ENCODE measurements at places on chromosomes 12 and 14. TPM values are rescaled to one million over a fixed set of nuclear protein-coding genes. Genes with fewer than 3 reads are reported as not detected.

The MED6 gene
- total RNA-seq, result 51.0 TPM

- no peak for DNase-seq
- peaks cover 43% of the 10 kb centered on the region for H3K36me3 ChIP-seq
- H3K4me3 ChIP-seq, result peak overlapping the region; percentile 78
- no peaks in the 10 kb centered on the region for H3K27me3 ChIP-seq
- H3K4me1 ChIP-seq, result peaks cover 45% of the 10 kb centered on the region
- peak overlapping the region; percentile 92 for H3K27ac ChIP-seq
Measured at GRCh38 chr14:20460458-20461224, 593 bp downstream of the PIP4P1 start.

GRCh38 chr12:30928356-30929244 is 2.1 kb downstream of the TSPAN11 start:
- H3K4me1 ChIP-seq, result peaks cover 42% of the 10 kb centered on the region

GRCh38 chr12:77049767-77050353 is 15.5 kb downstream of the E2F7 start:
- no peak for DNase-seq
- H3K27ac ChIP-seq, result no peak overlapping the region
- no peaks in the 10 kb centered on the region for H3K27me3 ChIP-seq
- H3K36me3 ChIP-seq, result no peaks in the 10 kb centered on the region

The RNASE1 gene
- 145 TPM for total RNA-seq

The SPIC gene
- total RNA-seq, result 79.4 TPM

DNA sequence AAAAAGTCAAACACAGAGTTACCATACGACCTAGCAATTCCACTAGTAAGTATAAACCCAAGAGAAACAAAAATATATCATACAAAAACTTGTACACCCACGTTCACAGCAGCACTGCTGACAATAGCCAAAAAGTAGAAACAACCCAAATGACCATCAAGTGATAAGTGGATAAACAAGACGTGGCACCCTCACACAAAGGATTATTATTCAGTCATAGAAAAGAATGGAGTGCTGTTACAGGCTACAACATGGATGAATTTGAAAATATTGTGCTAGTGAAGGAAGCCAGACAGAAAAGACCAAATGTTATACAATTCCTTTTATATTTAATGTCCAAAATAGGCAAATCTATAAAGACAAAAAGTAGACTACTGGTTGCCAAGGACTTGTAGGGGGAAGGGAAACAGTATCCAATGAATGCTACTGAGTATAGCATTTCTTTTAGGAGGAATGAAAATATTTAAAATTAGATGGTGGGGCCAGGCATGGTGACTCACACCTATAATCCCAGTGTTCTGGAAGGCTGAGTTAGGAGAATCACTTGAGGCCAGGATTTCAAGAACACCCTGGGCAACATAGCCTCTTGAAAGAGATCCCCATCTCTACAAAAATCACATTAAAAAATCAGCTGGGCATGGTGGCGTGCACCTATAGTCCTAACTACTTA is 41.9 kb downstream of the SPTLC2 start:
- no peaks in the 10 kb centered on the region for H3K27me3 ChIP-seq
- no peak overlapping the region for H3K4me3 ChIP-seq
- no peak overlapping the region for H3K27ac ChIP-seq
- peaks cover 86% of the 10 kb centered on the region for H3K36me3 ChIP-seq
- H3K4me1 ChIP-seq, result peaks cover 6% of the 10 kb centered on the region

GRCh38 chr14:90760591-90761316 is 55.5 kb downstream of the TTC7B start:
- peak overlapping the region; percentile 89 for H3K27ac ChIP-seq
- H3K36me3 ChIP-seq, result no peaks in the 10 kb centered on the region
- H3K4me1 ChIP-seq, result peaks cover 9% of the 10 kb centered on the region
- DNase-seq, result no peak

- no peak overlapping the region for H3K27ac ChIP-seq
- H3K4me3 ChIP-seq, result no peak overlapping the region
- no peaks in the 10 kb centered on the region for H3K27me3 ChIP-seq
- DNase-seq, result no peak
Measured at GRCh38 chr14:102279688-102280348, 25.1 kb downstream of the MOK start.

DNA sequence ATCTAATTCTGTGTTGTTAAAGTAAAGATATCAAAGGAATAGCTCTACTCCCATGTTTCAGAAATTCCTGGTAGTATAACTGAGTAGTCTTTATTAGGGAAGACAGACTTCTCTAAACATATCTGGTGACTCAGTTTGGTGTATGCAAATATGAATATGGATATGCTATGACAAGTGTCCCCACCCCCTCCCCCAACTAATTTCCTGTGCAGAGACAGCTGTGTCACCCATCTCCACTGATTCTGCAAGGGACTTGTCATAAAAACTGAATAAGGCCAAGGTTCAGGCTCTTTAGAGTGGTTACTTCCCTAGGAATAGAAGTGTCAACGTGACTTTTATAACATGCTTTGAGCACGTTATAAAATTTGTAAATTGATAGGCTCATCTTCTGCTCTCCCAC is 429.1 kb downstream of the DAD1 start:
- H3K27ac ChIP-seq, result no peak overlapping the region
- no peaks in the 10 kb centered on the region for H3K27me3 ChIP-seq
- H3K4me3 ChIP-seq, result no peak overlapping the region
- H3K4me1 ChIP-seq, result no peaks in the 10 kb centered on the region
- no peak for DNase-seq

GRCh38 chr14:69481815-69482568 is 2.5 kb upstream of the PLEKHD1 start:
- no peak overlapping the region for H3K27ac ChIP-seq
- peaks cover 34% of the 10 kb centered on the region for H3K27me3 ChIP-seq
- H3K4me3 ChIP-seq, result no peak overlapping the region
- H3K36me3 ChIP-seq, result no peaks in the 10 kb centered on the region
- peaks cover 20% of the 10 kb centered on the region for H3K4me1 ChIP-seq
- DNase-seq, result no peak

GRCh38 chr14:90758959-90759358 is 57.3 kb downstream of the TTC7B start:
- H3K4me3 ChIP-seq, result peak overlapping the region; percentile 39
- H3K36me3 ChIP-seq, result no peaks in the 10 kb centered on the region
- peak; percentile 92 for DNase-seq

- H3K4me3 ChIP-seq, result no peak overlapping the region
- H3K27me3 ChIP-seq, result no peaks in the 10 kb centered on the region
- no peak for DNase-seq
- no peaks in the 10 kb centered on the region for H3K36me3 ChIP-seq
- peak overlapping the region; percentile 3 for H3K27ac ChIP-seq
- H3K4me1 ChIP-seq, result peaks cover 42% of the 10 kb centered on the region
Measured at GRCh38 chr14:68527329-68527851, 265.5 kb downstream of the ZFP36L1 start.
